ENCODE measurements at places on chromosomes 12 and 14.

- DNase-seq = no peak
Observed at GRCh38 chr14:91254461-91254860, 10.0 kb upstream of the GPR68 start.

GRCh38 chr12:170371-171225 is 43.4 kb downstream of the SLC6A12 start:
- no peak for DNase-seq

DNA sequence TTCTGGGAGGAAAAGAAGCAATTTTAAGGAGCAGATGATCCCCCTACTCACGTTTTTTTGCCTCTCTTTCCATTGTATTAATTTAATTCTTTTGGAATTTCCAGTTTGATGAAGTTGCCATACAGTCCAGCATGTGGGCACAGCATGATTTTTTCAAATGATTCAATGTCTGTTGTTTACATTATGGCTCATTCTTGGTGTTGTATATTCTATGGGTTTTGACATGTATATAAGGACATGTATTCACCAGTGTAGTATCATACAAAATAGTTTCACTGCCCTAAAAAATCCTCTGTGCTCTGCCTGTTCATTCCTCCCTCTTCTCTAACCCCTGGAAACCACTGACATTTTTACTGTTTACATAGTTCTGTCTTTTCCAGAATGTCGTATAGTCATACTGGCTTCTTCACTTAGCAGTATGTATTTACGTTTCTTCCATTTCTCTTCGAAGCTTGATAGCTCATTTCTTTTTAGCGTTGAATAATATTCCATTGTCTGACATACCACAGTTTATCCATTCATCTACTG is 13.3 kb upstream of the KLHDC2 start:
- no peak for DNase-seq

DNA sequence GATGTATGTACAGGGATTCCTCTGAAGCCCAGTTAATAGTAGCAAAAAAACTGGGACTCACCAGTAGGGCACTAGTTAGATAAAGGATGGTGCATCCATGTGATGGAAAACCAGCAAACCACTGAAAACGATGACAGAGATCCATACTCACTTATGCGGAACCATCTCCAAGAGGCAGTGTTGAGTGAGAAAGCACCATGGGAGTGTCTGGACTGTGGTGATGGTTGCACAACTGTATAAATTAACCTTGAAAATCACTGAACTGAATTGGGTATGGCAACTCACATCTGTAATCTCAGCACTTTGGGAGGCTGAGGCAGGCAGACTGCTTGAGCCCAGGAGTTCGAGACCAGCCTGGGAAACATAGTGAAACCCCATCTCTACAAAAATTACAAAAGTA is 53.6 kb upstream of the ZFP36L1 start:
- DNase-seq = no peak

- DNase-seq = no peak
Observed at GRCh38 chr12:117869551-117869950, 99.2 kb downstream of the KSR2 start.

DNA sequence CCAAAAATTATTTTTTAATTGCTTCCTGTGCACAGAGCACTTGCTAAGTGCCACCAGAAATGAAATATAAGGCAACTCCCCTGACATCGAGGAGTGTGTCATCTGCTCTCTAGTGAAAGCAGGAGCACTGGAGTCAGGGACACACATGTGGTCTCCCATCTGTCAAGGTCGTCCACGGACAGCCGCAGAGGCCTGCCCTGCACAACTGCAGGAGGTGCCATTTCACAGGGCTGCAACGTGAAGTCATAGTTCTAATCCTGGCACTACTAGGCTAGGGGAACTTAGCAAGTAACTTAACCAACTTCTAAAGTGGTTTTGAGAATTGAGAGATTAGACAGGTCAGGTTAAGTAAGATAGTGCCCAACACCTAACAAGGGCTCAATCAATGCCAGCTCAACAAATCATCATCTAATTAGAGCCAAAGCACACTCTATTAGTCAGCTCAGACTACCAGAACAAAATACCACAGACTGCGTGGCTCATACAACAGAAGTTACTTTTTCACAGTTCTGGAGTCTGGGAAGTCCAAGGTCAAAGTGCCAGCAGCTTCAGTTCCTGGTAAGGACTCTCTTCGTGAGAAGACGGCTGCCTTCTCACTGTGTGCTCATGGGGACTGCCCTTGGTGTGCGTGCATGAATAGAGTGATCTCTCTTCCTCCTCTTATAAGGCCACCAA is 30.7 kb downstream of the FOXN3 start:
- DNase-seq = no peak

GRCh38 chr12:29278673-29279420 is 102.1 kb downstream of the ERGIC2 start:
- DNase-seq = no peak

DNA sequence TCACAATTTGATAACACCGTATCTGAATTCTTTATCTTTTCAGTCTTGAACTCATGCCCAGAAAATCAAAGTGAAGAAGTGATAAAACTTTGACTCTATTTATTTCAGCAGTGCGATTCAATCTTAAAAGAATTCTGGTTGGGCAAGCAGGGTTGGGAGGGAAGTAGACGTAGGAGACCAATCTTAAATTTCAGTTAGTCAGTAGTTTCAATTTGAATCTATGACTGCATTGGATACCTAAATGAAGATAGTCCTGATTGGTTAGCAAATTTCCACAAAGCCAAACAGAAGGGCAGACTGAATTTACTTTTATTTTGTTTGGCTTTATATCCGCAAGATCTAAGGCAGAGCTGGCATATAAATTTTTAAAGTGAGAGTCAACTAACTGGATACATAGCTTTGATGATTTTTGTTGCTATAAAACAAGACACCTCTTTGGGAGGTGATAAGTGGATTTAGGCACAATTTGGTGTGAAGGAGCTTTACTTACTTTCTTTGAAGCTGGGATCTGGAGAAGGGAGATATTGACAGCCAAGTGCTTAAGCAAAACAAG is 2.6 kb downstream of the ACSS3 start:
- no peak for DNase-seq

All from brain pericyte (primary cell).